Activated CD4-positive, alpha-beta T cell treated with anti-CD3 and anti-CD28 coated beads, Interleukin-2, amount 50 U/mL, for 16 hours (primary cell): ENCODE measurements at places on chromosomes 7 and 10.
A peak's percentile ranks its signal among the peaks of the same experiment; 100 is the strongest.

- peak; percentile 35 for DNase-seq
These were observed 425.4 kb downstream of the RPS24 start for GRCh38 chr10:78458983-78459638.

DNA sequence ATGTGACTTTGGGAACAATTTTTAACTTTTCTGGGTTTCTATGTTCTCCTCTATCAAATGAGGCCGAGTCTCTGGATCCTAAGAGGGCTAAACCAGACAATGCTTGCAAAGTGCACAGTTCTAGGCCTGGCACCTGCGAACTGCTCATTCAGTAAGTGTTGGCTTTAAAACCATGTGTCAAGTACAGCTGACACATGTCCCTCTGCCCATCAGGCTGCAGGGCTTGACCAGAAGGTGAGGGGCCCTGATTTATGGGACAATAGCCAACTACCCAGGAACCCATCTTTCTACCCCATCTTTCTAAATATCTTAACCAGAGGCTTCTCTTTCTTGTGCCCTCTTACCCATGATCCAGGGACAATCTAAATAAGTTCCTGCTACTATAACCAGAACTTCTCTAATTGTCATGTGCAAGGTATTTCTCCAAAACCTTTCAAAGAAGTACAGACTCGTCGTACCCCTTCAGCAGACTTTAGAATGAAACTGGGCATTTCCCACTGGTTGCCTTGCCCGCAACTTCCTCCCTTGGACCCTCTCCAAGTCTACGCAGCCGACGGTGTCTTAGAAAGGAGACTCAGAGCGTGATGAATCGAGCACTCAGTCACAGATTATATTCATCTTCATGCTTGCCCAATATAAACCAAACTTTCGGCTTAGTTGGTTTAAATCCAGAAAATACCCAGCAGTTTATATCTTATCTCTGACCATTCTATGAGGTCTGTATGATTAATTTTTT lies 69.8 kb upstream of the STEAP1B start:
- no peak for DNase-seq

GRCh38 chr7:140501966-140502365 lies 22.7 kb upstream of the MKRN1 start:
- DNase-seq = no peak

- peak; percentile 16 for DNase-seq
These were observed 370.8 kb downstream of the GRID1 start for GRCh38 chr10:85995791-85996190.

DNA sequence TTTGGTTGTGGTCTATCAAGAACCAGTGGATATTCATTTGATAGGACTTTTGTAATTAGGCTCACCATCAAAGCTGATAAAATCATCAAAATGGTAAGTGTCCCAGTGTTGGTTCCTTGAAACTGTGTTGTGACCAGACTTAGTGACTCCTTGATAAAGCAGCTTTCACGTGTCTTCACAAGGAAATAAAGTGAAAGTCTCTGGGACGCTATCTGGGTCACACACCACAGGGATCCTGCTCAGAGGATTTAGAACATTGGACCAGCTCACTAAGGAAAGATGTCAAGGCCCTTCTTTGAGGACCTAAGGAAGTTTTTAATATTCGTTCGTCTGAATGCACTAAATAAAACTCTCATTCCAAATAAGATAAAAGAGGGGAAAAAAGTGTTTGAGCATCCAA lies 193.1 kb downstream of the RNLS start:
- DNase-seq = no peak

DNA sequence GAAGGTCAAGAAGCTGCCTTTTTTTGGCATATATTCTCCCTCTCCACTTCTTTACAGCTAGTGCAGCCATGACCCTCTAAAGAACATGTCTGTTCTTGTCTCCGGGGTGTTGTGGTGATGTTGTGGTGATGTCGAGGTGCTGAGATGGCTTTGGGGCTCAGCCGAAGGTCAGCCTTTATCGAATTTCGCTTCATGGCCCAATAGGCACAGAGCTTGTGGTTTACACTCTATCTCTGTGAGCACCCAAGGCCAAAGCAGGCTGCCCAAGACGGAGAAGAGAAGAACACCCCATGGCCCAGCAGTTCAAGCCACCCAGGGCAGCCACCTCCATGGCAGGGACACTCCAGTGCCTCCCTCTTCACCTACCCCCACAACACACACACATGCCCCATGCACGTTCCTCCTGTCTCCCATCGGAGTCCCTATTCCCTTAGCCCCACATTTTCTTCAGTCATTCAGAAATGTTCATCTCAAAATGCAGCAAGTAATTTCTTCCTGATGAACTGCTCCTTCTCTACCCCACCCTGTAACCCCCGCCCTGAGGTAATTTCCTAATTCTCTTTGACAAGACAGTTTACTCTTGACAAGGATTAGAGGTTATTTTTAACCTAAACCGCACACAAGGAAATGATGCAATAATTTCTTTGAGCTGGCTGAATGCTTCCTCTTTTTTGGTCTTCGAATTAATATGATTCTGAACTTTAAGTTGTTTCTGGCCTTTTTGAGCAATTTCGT lies 18.6 kb upstream of the ADRB1 start:
- DNase-seq = peak; percentile 37

DNA sequence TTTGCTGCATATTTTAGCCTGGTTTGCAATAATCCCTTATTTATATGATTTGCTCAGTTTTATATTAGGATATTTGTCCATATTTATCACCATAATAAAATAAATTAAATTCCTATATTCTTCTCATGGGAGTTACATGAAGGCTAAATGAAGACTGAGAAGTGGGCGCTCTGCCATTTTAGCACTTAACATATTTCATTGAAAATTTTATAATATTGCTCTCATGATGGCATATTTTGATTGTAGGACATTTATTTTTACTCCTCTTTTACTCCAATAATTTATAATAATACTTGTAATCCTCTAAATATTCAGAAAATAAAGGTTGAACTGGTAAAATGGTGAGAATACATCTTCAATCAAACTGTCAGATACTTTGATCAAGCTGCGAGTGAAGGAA lies 99.8 kb upstream of the SEMA3A start:
- DNase-seq = no peak

- no peak for DNase-seq
These were observed 226.5 kb upstream of the PITRM1 start for GRCh38 chr10:3398825-3399646.

DNA sequence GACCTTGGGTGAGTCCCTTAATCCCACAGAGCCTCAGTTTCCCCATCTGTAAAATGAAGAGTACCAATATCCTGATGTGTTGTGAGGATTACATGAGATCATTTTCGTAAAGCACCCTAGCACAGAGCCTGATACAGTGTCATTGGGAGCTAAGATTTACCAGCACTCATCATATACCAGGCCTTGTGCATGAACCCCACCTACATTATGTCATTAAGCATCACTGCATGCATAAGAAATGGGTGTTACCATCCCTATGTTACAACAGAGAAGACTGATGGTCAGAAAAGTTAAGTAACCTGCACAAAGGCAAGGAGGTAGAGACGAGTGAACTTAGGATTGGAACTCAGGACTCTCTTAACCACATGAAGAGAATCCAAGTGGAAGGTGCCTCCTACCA lies 290.6 kb downstream of the KCNMA1 start:
- no peak for DNase-seq

GRCh38 chr7:116161728-116162127 lies 48.6 kb upstream of the TES start:
- DNase-seq = no peak

DNA sequence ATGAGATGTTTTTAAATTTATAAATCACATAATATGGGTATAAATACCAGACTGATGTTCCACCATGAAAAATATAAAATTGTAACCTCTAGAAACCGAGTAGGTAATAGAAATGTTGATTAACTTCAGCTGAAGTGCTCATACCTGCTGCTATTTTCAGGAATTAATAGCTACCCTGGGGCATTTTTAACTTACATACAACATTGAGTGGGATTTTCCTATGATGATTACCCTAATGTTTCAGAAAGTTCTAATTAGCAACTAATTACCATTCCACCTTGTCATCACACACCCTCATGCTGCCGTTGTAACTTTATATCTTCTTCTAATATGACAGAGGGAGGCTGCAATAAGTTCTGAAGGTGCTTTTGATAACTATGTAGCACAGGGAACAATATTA lies 53.5 kb upstream of the ARHGAP12 start:
- DNase-seq = no peak

DNA sequence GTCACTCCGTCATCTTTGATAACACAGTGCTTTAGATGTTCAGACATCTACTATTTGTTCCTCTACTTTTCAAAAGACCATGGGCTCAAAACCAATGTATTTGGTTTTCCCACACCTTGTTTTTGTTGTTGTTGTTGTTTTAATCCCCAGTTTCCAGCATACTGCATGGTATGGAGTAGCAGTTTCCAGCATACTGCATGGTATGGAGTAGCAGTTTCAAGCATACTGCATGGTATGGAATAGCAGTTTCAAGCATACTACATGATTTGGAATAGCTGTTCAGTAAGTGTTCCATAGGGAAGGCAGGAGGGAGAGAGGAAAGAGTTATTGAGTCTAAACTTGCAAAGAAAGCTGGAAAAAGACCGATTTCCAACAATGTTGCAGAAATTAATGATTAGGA lies 314.3 kb upstream of the PRKCQ start:
- DNase-seq = no peak

DNA sequence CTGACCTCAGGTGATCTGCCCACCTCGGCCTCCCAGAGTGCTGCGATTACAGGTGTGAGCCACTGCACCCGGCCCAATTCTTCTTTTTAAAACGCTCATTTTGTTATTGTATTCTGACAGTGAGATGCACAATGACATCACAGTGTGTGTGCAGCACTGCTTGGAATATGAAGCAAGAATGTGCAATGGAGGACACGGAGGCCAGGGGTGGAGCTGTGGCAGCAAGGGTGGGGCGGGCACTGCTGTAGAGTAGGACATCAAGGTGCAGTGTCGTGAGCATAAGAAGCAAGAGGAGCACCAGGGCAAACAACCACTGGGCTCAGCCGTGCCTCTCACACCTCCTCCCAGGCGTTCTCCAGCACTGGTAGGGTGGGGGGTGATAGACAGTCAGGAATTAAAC lies 26.8 kb upstream of the GRID1 start:
- no peak for DNase-seq

DNA sequence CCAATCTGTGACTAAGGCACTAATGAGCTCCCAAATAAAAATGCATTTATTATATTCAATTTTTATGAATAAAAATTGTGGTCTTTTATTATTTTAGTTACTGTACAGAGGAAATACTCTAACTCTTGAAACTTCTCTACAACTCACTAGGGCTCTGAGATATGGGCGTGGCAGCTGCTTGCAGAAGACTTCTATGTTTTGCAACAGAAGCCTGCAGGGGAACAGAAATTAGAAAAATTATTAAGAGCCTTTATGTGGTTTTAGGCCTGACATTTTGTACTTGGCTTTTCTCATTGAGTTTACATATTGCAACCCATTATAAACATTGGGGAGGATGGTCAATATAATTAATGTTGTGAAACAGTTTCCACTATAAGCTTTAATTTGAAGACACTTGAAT lies 581.4 kb downstream of the TNS3 start:
- no peak for DNase-seq

GRCh38 chr10:35585903-35586535 lies 19.1 kb upstream of the GJD4 start:
- DNase-seq = no peak

DNA sequence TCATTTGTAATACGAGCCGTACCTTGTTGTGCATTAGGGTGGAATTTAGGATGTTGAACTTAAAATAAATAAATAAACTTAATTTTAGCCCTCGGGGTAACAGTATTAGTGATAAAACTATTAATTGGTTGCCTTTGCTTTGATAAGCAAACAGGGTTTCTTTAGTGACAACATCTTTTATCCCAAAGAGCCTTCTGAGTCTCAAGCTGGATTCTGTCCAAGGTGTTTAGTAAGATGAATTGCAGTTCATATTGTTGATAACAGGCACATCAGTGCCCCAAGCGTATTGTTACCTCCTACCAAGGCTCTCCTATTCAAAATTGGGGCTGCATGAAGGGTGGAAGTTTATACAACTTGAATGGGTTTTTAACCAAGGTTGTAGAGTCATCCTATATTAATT lies 144.4 kb upstream of the CELF2 start:
- DNase-seq = no peak

- no peak for DNase-seq
These were observed 55.7 kb downstream of the GSDME start for GRCh38 chr7:24701261-24702235.

DNA sequence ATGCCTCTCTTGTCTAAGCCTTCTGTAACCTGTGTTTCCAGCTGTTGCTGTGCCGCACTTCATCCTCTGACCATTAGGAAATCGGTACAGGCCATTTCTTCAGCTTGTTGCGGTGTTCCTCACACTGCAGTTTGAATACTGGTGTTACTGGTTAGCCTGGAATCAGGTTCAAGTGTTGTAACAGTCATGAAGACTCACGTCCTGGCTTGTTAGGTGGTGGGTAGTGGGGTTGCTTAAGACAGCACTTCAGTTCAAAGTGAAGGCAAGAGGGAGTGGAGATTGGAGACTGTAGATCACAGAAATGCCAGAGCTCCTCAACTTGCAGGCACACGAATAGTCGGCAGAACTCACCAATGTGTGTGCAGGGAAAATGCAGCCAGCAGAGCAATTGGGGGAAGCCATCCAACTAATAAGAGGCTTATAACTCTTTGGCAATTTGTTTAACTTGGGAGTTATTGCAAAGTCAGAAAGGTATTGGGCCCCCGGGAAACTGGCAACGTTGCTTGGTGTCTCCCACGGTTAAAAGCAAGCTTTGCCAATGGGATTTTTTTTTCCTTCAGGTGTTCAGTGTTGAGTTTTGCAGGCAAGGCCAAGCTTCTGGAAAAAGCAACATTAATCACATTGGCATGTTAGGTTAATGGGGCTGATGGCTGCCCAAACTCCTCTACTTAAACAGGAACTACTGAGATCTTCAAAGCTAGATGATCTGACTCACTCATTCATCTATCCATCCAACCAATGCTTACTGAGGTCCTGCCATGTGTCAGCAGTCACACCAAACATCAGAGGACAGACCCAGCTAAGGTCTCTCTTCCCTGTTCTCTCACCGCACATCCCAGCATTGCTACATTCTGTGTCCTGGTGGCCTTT lies 380.9 kb downstream of the GATA3 start:
- no peak for DNase-seq

GRCh38 chr7:85630904-85631600 lies 444.2 kb upstream of the SEMA3D start:
- no peak for DNase-seq

DNA sequence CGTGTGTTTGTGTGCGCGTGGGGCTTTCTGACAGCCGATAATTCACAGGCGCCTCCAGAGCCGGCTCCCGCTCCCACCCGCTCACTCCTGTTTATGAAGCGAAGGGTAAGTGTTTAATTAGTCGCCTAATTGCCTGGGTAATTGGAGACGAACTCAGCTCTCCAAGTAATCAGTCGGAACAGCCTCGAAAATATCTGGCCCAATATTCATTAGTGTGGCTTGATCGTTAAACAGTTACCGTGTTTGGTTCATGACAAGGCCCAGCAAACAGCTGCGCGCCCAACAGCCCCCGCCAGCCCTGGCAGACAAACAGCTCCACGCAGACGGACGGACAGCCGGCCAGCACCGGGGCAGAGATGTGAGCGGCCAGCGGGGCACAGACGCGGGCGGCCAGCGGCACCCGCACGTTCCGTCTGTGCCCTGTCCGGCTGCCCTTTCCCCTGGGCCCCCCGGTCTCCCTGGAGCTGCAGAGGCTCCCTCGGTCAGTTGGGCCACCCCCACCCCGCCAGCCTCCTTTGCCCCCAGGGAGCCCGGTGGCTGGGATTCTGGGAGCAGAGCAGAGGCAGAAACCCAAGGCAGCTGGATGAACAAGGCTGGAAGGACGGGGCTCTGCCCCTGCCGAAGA lies 98.2 kb downstream of the UNCX start:
- DNase-seq = no peak

GRCh38 chr7:155342313-155342712 lies 44.6 kb downstream of the INSIG1 start:
- no peak for DNase-seq

- DNase-seq = peak; percentile 57
These were observed 6.1 kb downstream of the NYAP1 start for GRCh38 chr7:100489824-100490223.
